ENCODE measurements at places on chromosomes 2 and 18. TPM values are rescaled to one million over a fixed set of nuclear protein-coding genes. Genes with fewer than 3 reads are reported as not detected.

- DNase-seq, result no peak
Observed at GRCh38 chr2:163182764-163183354, 344.3 kb upstream of the KCNH7 start.

DNA sequence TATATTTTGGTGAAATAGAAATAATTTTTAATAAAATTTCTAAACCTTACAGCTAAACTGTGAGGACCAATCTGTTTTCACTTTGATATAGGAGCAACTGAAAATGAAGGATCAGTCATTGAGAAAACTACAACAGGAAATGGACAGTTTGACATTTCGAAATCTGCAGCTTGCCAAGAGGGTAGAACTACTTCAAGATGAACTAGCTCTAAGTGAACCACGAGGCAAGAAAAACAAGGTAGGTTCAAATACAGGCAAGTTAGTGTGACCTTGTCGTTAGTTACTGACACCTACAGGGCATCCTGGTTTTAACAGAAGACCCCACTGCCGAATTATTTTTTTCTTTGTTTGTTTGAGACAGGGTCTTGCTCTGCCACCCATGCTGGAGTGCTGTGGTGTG, 75.5 kb upstream of the STON1 start:
- DNase-seq, result no peak

DNA sequence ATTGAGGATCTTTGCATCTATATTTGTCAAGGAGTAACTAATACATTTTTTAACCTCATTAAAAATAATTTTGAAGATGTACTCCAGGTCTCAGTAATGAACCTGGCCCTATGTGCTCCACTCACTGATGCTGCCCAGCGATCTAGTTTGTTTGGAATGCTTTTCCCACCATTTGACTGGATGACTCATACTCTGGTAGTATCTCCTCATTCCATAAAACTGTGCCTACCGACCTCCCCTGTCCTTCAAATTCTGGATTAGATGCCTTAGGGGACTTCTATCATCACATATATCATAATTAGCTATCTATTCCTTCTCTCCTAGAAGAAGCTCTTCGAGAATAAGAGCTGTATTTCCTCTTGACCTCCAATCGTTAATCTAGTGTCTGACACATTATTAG, 83.8 kb downstream of the FAM117B start:
- no peak for DNase-seq

- no peak for DNase-seq
Observed at GRCh38 chr2:38465789-38466127, 88.7 kb upstream of the ATL2 start.

GRCh38 chr2:108215794-108216211, 24.0 kb upstream of the SULT1C3 start:
- DNase-seq, result peak; percentile 57

GRCh38 chr18:12009581-12010140, 28.4 kb downstream of the IMPA2 start:
- DNase-seq, result no peak

DNA sequence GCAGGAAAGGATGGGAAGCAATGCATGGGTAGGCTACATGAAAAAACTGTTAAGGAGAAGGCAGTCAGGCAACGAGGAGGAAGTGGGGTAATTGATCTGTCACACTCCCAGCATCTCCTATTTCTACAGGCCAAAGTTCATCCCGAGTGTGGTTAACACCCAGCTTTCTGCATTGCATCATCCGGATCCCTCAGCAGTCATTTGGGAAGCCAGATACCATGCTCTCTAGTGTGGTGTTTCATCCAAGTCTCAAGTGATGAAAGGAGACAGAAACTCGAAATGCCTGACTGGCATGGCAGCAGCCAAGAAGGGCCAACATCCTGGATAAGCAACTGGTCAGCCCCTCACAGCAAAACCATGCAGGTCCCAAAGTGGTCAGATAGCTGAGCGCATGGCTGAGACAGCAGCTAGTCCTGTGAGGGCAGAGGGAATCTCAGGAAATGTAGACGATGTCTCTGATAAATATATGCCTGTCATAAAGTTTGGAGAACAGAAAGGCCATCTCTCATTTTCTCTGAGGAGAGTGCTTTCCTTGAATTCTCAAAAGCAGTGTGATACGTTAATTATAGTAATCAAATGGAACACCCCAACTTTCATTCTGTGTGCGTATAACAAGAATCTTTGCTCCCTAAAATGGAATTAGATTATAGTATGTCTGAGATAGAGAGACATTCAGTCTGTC, 24.8 kb upstream of the HNRNPA3 start:
- no peak for DNase-seq

DNA sequence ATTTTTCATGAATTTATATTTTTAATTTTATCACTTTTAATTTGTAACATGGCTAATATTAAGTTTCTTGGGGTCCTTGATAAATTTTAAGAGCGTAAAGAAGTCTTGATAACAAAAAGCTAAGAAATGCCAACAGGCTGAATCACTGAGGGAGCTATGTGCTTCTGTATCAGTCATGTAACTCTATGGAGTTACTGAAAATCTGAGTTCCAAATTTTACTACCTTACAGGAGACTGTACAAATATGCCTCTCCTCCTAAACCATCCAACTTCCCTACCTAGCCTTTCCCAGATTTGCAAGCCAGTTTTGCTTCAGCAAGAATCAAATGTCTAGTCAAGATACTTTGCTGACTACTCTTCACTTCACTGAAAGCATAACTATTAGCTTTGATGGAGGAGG, 35.7 kb downstream of the FEZ2 start:
- DNase-seq, result no peak

The KCNF1 gene
- total RNA-seq, result 0.83 TPM

The STARD6 gene
- total RNA-seq, result not detected

Data from lung (tissue), 17 donors.